Omental fat pad (tissue), 4 donors: ENCODE measurements at places on chromosomes 6 and 20.

DNA sequence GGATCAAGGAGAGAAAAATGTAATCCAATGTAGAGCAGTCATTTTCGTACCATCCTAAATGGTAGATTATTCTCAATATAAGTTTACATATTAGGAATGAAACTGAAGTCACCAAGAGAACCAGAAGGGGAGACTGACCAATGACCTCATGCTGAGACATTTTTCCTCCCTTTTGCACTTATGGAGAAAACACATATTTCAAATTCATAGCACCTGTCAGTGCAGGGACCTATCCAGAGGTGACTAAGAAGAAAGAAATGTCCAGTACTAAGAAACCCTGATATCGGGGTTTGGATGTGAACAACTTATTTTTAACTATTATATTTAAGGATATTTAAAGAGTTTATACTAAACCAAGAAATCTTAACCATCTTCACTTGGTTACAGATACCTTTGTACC, 16.6 kb upstream of the LYRM2 start:
- no peak for DNase-seq

DNA sequence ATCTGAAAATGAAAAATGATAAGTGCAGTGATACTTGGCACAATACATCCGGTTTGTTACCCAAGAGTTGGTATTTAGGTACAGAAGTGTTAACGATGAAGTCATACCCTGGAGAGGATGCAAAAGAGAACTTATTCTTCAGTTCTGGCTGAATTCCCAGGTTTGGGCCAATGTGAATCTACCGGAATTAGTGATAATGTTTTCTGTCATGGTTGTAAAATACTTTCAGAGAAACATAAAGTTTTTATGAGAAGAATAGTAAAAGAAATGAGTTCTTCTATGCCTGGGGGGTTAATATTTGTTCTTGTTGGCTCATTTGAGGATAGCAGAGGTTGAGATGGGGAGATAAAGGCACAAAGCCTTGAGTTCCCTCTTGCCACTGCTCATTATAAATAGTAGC, 509.9 kb upstream of the POU3F2 start:
- no peak for DNase-seq

GRCh38 chr6:26113570-26113969, 26.3 kb downstream of the HFE start:
- DNase-seq = no peak

DNA sequence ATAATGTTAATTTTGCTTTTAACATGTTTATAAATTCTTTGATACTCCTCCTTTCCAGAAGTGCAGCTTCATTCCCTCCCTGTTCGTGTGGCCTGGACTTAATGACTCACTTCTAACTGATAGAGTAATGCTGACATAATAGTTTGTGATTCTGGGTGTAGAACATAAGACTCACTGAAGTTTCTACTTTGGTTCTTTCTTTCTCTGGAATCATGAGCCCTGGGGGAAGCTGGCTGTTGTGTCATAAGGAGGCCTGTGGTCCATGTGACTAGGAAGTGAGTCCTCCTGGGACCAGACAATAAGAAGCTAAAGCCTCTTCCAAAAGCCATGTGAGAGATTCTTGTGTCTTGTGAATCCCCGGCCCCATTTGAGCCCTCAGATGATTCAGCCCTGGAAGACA, 30.5 kb upstream of the HLA-G start:
- DNase-seq = no peak

DNA sequence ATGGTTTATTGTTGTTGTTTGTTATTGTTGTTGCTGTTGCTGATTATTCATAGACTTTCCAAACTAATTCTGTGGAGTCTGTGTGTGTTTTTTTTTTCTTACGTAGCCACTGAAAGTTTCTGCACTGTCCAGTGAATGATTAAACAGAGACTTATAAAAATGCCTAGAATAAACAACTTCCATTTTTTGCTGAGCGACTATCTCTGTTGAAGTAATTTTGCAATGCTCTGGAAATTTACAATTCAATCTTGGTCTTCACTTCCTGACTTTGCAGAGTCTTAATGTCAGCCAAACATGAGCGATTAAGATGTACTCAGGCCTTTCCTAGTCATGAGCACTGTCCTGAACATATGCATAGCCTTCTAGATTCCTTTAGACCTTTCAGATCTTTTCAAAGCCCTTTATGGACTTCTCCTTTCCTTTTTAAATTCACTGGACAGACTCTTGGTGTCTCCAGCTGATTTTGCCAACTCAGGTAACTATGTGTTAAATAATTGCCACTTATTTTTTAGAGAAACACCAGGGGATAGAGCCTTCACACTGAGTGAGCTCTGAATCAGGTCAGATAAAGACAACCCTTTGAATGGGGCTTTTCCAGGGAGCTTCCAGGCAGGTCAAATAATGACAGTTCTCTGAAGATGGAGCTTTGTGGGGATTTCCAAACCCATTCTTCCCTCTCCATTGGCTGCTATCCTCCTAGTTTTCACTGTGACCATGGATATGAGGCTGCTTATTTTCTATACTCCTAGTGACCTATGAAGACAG, 622.8 kb upstream of the EPHA7 start:
- no peak for DNase-seq

- no peak for DNase-seq
These were observed 33.4 kb downstream of the MTRES1 start for GRCh38 chr6:107061125-107062020.

GRCh38 chr6:132726608-132726975, 12.7 kb upstream of the VNN1 start:
- DNase-seq = no peak
